ENCODE measurements at places on chromosomes 3 and 15. TPM values are rescaled to one million over a fixed set of nuclear protein-coding genes. Genes with fewer than 3 reads are reported as not detected.
A peak's percentile ranks its signal among the peaks of the same experiment; 100 is the strongest.

DNA sequence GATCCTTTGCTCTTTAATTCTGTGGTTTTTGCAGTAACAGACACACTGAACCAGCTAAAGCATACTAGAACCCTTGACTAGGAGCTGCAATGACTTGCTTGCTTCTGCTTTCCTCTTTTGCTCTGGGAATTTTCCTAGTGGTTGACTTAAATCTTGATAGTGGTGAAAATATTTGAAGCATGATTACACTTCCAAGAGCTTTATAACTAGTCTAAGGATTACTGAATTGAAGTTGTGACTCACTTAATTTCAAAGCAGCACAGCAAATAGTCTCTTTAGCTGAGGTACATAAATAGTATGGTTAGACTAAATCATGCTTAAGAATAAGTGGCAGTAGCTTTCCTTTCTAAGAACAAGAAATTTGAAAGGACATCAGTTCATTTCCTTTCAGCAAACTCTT lies 513.5 kb upstream of the GBE1 start:
- H3K27me3 ChIP-seq = no peaks in the 10 kb centered on the region
- H3K4me1 ChIP-seq = no peaks in the 10 kb centered on the region

GRCh38 chr3:182603501-182603900 lies 189.8 kb upstream of the ATP11B start:
- no peaks in the 10 kb centered on the region for H3K36me3 ChIP-seq
- no peak for DNase-seq
- no peak overlapping the region for H3K27ac ChIP-seq
- H3K27me3 ChIP-seq = no peaks in the 10 kb centered on the region
- no peaks in the 10 kb centered on the region for H3K4me1 ChIP-seq

- H3K4me1 ChIP-seq = no peaks in the 10 kb centered on the region
- DNase-seq = no peak
- H3K27ac ChIP-seq = no peak overlapping the region
- no peak overlapping the region for H3K4me3 ChIP-seq
Observed at GRCh38 chr3:197912741-197913476, 37.1 kb upstream of the RPL35A start.

DNA sequence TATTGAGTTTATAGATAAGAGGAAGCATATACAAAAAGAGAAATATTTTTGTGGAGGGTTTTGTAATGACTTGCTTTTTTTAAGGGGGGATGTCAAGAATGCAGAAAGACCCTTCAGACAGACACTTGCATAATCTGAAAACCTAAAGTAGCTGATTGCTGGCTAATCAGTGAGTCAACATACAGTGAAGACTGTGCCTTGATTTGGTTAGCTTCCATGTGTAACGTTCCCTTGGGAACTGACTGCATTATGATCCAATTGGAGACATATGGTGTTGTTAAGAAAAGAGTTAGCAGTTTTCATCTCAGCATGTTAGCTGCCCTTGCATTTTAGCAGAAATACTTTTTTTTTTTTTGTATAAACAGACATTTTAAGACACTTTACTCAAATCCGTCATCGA lies 483.2 kb downstream of the RBMS3 start:
- no peaks in the 10 kb centered on the region for H3K27me3 ChIP-seq
- H3K4me3 ChIP-seq = no peak overlapping the region
- DNase-seq = no peak
- peaks cover 27% of the 10 kb centered on the region for H3K4me1 ChIP-seq
- no peak overlapping the region for H3K27ac ChIP-seq

DNA sequence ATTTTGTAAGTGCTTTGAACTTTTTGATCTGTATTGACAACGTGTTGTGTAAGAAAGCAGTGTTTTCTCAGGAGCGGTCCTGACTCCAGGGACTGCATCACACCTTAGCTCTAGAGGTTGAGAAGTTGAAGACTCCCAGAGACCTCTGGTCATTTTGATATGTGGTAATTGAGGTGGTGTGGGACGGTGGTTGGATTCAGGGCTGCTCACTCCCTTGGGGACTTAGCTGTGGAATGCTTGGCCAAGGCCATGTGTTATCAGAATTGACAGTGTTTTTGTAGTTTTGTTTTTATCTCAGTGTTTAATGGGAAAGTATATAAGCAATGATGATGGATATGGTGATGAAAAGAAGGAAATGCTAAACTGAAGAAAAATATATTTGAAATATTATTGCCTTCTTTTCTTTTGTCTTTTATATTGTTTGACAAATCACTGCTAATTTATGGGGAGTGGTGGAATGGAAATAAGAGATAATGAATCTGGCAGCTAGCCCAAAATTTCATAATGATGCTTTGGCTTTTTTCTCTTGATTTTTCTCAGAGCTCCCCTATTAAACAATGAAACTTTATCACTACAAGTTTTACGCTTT lies 16.0 kb downstream of the CMSS1 start:
- DNase-seq = no peak
- H3K4me1 ChIP-seq = peaks cover 9% of the 10 kb centered on the region
- H3K27ac ChIP-seq = peak overlapping the region; percentile 20
- H3K4me3 ChIP-seq = no peak overlapping the region
- H3K36me3 ChIP-seq = no peaks in the 10 kb centered on the region
- H3K27me3 ChIP-seq = no peaks in the 10 kb centered on the region

GRCh38 chr15:79674124-79674465 lies 222.7 kb downstream of the MTHFS start:
- no peaks in the 10 kb centered on the region for H3K27me3 ChIP-seq
- H3K4me3 ChIP-seq = no peak overlapping the region
- H3K27ac ChIP-seq = no peak overlapping the region
- no peak for DNase-seq
- no peaks in the 10 kb centered on the region for H3K4me1 ChIP-seq
- no peaks in the 10 kb centered on the region for H3K36me3 ChIP-seq

GRCh38 chr15:78259232-78259631 lies 5.1 kb upstream of the DNAJA4 start:
- H3K4me1 ChIP-seq = no peaks in the 10 kb centered on the region
- H3K27me3 ChIP-seq = no peaks in the 10 kb centered on the region
- H3K36me3 ChIP-seq = no peaks in the 10 kb centered on the region
- no peak overlapping the region for H3K4me3 ChIP-seq

Gene ZNF770
- 87.7 TPM for total RNA-seq

Gene NAA80
- 38.8 TPM for total RNA-seq

Gene ARHGAP31
- total RNA-seq = 31.4 TPM
